T follicular helper cell (primary cell): ENCODE measurements at places on chromosomes 13 and 19.

DNA sequence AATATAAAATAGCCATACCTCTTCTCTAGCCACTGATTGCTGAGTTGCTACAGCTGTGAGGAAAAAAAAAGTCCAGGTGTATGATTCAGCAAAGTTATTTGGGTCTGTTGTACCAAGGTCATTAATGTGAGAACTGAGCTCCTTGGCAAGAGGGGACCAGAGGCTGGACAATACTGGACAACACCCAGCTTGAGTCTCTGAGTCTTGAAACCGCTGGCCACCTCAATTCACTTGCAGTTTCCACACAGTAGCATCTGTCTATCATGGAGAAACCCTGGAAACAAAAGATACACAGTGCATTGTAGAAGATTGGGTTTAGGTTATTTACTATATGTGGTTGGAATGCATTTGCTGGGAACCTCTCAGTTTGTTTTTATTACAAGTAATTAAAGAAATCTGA is 60.4 kb downstream of the WDFY2 start:
- DNase-seq, result no peak

DNA sequence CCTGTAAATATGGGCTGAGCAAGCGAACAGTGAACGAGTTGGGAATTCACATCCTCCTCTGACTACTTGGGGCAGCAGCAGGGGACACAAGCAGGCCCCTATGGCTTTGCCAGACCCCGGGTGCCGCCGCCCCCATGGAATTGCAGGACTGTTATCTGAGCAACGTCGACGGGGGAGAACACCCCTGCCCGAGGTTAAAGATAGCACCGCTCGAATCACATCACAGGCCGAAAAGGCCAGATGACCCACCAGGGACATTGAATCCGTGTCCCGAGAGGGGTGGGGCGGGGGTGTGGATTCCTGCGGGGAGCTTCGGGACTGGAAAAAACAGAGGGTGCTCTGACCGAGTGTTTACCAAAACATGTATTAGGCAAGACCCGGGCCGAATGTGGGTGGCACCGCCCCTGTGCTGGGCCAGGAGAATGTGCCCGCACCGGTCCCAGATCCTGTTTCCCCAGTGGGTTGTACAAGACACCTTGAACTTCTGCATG is 9.1 kb downstream of the FEM1A start:
- no peak for DNase-seq

DNA sequence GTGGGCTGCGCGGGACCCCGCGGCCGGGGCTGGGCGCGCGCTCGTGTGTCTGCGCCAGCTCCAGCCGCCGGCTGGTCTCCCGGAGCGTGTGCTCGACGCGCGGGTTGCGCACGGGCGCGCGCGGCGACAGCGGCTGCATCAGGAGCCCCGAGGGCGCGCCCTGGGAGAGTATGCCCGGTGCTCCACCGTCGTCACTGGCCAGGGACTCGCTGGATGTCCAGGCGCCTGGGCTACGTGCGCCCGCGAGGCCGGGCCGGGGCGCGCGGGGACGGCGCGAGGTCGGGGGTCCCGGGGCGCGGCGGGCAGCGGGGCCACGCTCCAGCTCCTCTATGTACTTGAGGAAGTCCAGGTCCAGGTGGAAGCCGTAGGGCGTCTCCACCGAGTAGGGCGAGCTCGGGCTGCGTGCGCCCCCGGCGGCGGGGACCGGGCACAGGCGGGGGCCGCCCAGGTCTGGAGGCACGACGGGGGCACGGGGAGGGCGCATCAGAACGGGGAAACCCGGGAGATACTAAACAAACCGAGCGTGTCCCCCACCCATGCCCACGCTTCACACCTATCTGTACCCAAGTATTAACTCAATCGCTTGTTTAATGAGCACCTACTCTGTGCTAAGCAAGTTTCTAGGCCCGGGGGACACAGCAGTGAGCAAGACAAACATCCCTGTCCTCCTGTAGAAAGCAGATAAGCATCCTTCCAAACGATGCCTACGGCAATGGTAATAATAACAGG is 7.6 kb downstream of the KANK3 start:
- no peak for DNase-seq

- no peak for DNase-seq
Measured at GRCh38 chr13:35916146-35916545, 215.0 kb downstream of the DCLK1 start.

- no peak for DNase-seq
Measured at GRCh38 chr13:32737679-32738078, 151.4 kb downstream of the PDS5B start.

GRCh38 chr13:40502236-40502635 is 164.2 kb downstream of the FOXO1 start:
- no peak for DNase-seq

- no peak for DNase-seq
Measured at GRCh38 chr13:64154514-64154913, 2738.9 kb upstream of the PCDH20 start.

DNA sequence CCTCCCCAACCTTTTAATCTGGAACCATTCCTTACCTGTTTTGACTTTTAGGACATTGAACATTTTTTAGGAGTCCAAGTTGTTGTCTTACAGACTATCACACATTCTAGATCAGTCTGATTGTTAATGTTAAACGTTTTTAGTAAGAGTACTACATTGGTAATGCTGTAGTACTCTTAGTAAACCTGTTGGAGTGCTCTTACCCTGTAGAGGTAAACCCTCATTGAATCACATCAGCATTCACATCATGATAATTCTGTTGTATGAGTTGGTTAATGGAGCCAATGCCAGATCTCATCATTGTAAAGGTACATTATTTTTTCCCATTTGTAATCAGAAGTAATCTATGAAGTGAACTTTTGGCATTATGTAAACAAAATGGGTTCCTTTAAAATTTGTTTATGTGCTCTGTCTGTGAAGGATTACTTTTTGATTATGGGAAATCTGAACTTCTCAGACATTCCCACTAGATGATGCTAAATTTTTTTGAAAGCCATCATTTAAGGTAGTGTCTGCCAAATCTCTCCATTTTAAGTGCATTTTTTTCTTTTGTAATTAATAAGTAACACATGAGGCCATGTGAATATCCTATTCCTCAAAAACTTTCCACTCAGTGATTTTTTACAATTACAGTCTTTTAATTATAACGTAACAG is 55.2 kb downstream of the VWA8 start:
- no peak for DNase-seq

- DNase-seq, result no peak
Measured at GRCh38 chr13:27283906-27284493, 13.4 kb downstream of the RASL11A start.

DNA sequence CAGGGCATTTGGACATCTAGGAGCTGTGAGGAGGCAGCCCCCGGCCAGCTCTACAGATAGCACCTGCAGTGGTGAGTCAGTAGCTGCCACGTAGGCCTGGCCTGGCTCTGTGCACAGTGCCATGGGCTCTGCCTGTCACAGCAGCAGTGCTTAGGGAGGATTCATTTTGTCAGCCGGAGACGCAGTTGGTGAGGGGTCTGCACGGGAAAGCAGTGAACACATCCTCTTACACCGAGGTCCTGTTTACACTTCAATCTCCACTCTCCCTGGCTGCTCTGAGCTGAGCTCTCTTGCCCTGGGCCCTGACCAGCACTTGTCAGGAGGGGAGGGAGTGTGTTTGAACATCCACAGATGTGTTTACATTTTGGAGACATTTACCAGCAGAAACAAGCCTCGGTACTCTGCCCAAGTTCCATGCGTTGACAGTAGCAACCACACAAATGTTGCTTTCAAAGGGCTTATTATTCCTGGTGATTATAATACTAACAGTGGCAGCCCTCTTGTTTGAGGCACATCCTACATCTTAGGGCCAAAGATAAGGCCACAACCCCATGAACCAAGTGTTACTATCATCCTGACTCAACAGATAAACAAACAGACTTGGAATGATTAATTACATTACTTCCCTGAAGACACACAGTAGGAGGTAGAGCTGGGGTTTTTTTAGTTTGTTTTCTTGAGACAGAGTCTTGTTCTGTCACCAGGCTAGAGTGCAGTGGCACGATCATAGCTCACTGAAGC is 148.9 kb downstream of the USP12 start:
- DNase-seq, result no peak

- DNase-seq, result peak; percentile 80
Measured at GRCh38 chr19:47573071-47574026, at the start of gene ZNF541. TSS of gene ZNF541 (minus strand) at chr19:47573148. CDS start at chr19:47555856, 17,292 bp downstream.

DNA sequence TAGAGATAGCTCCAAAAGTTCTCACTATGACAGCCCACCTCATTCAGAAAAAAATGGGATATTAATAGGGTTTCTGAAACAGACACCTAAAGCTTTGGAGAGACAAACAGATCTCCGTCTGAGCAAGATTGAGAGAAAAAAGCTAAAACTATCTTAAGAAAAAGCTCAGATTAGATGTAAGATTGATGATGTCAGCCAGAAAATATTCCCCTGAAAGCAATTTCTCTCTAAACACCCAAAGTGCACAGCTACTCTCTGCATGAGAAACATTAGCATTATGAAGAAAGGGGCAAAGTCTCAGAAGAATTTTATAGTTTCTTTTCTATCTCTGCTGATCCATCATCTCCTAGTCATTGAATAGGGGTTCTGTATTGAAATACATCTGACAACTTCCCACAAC is 148.9 kb downstream of the ZNF737 start:
- DNase-seq, result no peak
